Left kidney (tissue), 8 donors: ENCODE measurements at places on chromosomes 7 and 10. TPM values are rescaled to one million over a fixed set of nuclear protein-coding genes. Genes with fewer than 3 reads are reported as not detected.

DNA2 gene
- 21.8 TPM for polyA plus RNA-seq

MBL2 gene
- polyA plus RNA-seq: not detected

PCGF5 gene
- 25.1 TPM for polyA plus RNA-seq

SGMS1 gene
- polyA plus RNA-seq: 51.9 TPM

GRCh38 chr10:77554996-77555397, 82.6 kb downstream of the KCNMA1 start:
- DNase-seq: no peak

FAM24B gene
- 6.6 TPM for polyA plus RNA-seq

OPN1SW gene
- 2.2 TPM for polyA plus RNA-seq

LRMDA gene
- 18.0 TPM for polyA plus RNA-seq

LRRD1 gene
- polyA plus RNA-seq: 0.75 TPM

DNA sequence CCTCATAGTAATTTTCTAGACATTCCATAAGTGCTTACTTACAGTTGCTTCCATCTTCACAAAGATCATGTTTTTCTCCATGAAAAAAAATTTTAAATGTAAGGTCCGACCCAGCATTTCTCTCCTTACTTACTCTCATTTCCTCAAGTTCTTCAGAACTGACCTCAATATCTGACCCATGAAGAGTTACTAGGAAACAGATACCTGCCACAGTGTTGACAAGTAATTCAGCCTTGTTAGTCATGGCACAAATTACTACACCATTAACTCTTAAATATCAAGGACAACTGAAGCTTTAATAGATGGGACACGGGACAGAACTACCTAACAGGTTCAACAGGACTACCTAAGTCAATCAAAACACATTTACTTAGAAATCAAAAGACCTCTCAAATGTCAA, 316.2 kb downstream of the POM121L12 start:
- no peak for DNase-seq

SYT15 gene
- polyA plus RNA-seq: 15.0 TPM

DNA sequence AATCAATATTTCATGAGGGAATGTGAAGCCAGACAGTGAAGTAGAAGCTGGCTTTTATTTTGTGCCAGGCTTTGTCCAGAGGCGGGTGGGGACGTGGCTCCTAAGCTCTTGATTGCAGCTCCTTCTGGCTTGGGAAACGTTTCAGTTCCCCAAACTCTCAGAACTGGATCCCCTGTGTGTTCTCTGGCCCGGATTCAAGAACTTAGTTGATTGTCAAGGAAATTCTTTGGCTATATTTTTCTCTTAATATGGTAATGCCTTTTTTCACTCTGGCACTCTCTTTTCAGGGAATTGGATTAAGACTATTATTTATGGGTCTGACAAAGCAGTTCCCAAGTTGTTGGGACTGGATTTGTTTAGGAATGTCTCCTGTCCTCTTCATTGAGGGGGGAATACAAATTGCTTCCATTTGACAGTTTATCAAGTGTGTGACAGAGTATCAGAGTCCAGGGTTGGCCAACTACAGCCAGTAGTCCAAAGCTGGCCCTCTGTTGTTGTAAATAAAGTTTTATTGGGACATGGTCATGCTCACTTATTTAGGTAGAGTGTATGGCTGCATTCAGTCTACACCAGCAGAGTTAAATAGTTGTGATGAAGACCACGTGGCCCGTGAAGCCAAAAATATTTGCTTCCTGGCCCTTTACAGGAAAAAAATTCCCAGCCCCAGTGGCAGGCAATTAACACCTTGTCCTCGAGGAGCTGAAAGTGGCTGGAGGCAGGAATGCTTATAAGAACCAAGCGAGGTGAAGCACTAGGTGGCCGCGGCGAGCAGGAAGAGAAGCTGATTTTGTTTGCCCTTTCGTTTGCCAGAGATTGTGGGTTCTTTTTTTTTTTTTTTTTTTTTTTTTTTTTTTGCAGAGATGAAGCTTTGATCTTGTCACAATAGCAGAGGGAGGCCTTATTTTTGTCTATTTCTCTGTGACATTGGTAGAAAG, 34.3 kb downstream of the HTRA1 start:
- DNase-seq: no peak

DNA sequence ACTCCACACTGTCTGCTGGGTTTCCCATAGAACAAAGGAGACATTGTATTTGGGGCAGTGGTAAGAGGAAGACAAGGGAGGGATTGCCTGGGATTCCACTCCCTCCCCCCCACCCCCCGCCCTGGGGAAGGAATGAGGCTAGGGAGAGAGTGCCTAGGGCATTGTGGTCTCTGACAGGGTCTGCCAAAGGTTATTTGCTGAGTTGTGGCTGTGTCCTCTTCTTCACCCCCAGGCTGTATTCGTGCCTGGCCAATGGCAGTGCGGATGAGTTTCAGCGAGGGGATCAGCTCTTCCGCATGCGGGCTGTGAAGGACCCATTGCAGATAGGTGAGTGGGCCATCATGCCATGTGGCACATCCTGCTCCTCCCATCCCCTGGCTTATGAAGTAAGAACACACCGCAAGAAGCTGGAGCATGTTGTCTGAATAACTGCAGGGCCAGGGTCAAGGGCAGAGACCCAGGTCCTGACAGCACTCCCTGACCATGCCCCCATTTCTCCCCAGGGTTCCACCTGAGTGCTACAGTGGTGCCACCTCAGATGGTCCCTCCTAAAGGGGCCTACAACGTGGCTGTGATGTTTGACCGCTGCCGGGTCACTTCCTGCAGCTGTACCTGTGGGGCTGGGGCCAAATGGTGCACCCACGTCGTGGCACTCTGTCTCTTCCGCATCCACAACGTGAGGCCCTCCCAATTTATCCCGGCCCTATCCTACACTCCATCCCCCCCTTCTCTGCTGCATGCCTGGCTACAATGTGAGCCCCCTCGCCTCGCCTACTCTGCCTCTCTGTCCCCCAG, 3.7 kb downstream of the ZSWIM8 start:
- DNase-seq: no peak

- no peak for DNase-seq
Measured at GRCh38 chr7:36048902-36049240, 104.2 kb upstream of the EEPD1 start.

- DNase-seq: no peak
Measured at GRCh38 chr10:99573790-99574189, 41.0 kb downstream of the NKX2-3 start.

CLDN3 gene
- polyA plus RNA-seq: 21.7 TPM

FAM237B gene
- polyA plus RNA-seq: 1.1 TPM

- DNase-seq: no peak
Measured at GRCh38 chr7:99344061-99344647, 18.5 kb downstream of the ARPC1A start.

ZNF736 gene
- polyA plus RNA-seq: 30.6 TPM

GRCh38 chr7:116918704-116919103, 34.6 kb upstream of the ST7 start:
- no peak for DNase-seq

LRRC18 gene
- polyA plus RNA-seq: 0.20 TPM

AKR1C3 gene
- 64.0 TPM for polyA plus RNA-seq

- DNase-seq: no peak
Measured at GRCh38 chr10:30747633-30748032, 118.1 kb upstream of the LYZL2 start.

ARMC3 gene
- 17.8 TPM for polyA plus RNA-seq
